C1 segment of cervical spinal cord (tissue), 14 donors: ENCODE measurements at places on chromosomes 12 and 14.

GRCh38 chr12:120230326-120230973, 29.5 kb upstream of the RPLP0 start:
- no peak for DNase-seq

- DNase-seq = no peak
Measured at GRCh38 chr14:25140411-25140810, 90.5 kb upstream of the STXBP6 start.

DNA sequence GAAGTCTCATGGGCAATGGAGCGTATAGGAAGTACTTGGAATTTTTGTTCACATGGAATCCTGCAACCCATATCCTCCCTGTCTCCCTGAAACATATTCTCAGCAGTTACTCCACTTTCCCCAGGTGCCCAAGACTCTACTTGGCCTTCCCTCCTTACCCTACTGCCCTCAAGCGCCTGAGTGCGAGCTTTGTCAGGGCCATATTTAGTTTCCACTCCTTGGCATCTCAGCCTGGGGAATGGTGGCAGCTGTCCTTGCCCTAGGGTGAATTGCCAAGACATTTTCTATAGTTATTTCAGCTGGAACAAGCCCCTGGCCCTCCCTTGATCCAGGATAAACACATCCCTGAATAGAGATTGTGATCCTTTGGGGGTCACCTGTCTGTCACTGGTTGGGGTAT, 569.3 kb upstream of the LRFN5 start:
- no peak for DNase-seq

DNA sequence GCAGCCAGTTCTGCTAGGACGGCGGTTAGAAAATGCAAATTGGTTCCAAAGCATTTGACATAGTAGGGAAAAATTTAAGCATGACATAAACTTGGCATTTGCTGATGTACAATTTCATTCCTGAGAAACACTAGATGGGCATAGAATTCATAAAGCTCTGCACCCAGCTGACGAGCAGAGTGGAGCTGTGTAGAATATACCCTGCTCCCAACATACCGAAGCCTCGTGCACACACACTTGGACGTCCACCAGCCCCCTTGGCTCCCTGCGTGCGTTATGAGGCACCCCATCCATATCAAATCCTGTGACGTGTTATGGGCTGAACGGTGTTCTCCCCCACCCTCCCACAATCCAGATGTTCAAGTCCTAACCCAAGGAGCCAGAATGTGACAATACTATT, 65.4 kb downstream of the CLMN start:
- DNase-seq = no peak

DNA sequence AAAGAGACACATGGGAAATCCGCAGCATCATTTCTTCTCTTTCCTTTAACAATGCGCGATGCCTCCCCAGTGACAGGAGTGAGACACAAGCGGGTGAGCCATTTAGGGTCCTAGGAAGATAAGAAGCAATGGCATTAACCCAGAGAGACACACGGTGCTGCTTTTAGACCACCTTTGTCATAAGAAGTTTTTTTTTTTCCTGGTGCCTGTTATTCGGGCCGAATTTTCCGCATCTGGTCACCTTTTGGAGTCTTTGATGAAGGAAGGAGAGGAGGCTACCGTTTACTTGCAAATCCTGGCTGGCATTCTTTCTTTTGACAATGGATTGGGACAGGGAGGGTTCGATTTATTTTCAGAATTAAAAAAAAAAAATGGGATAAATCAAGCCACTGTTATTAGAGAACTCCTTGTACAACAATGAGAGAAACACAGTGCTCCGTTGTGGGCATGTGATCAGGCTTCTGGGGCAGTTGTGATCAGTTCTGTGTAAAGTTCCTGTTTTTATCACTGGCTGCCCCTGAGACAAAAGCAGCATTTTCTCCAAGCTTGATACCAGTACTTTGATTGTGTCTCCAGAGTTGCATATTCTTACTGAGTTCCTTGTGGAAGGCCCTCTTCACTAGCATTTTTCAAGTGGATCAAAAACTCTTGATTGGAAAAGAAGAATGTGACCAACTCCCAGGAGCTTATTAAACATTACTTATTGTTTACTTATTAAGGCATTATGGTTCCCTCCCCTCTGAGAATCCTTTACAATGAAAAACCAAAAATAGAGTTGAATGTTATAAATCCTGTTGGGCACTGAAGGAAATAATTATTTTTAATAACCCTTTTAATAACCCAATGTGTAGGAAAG, 1.1 kb downstream of the DIP2B start:
- peak; percentile 67 for DNase-seq

GRCh38 chr14:104446611-104447010, 133.0 kb upstream of the C14orf180 start:
- no peak for DNase-seq

- no peak for DNase-seq
Measured at GRCh38 chr12:131046813-131047788, 93.4 kb downstream of the ADGRD1 start.

GRCh38 chr12:94039914-94040313, 108.5 kb upstream of the PLXNC1 start:
- DNase-seq = no peak

- no peak for DNase-seq
Measured at GRCh38 chr12:79019672-79020071, 155.1 kb downstream of the SYT1 start.

GRCh38 chr12:87127272-87127671, 871.1 kb upstream of the MGAT4C start:
- no peak for DNase-seq

DNA sequence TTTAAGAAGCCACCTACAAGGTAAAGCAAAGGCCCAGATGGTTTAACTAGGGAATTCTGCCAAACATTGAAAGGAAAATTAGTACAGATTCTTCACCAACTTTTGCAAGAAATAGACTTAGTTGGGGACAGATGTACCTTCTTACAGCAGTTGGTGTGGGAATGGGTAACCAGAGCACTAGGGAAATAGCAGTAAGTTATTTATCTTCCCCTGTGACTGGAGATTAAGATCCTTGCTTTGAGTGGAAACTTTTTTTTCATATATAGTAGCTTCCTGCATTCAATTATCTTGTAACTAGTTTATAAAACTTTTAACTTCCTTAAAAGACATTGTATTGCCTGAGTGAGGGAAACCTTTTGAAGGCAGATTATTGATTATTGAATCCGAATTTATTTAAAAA, 44.2 kb downstream of the ARID2 start:
- no peak for DNase-seq

GRCh38 chr12:49683599-49684309, 23.5 kb downstream of the FMNL3 start:
- no peak for DNase-seq

GRCh38 chr14:38646391-38646790, 390.5 kb upstream of the CLEC14A start:
- DNase-seq = no peak

- DNase-seq = no peak
Measured at GRCh38 chr14:71395636-71396035, 488.4 kb downstream of the PCNX1 start.

- no peak for DNase-seq
Measured at GRCh38 chr14:28576523-28576922, 190.1 kb upstream of the FOXG1 start.

DNA sequence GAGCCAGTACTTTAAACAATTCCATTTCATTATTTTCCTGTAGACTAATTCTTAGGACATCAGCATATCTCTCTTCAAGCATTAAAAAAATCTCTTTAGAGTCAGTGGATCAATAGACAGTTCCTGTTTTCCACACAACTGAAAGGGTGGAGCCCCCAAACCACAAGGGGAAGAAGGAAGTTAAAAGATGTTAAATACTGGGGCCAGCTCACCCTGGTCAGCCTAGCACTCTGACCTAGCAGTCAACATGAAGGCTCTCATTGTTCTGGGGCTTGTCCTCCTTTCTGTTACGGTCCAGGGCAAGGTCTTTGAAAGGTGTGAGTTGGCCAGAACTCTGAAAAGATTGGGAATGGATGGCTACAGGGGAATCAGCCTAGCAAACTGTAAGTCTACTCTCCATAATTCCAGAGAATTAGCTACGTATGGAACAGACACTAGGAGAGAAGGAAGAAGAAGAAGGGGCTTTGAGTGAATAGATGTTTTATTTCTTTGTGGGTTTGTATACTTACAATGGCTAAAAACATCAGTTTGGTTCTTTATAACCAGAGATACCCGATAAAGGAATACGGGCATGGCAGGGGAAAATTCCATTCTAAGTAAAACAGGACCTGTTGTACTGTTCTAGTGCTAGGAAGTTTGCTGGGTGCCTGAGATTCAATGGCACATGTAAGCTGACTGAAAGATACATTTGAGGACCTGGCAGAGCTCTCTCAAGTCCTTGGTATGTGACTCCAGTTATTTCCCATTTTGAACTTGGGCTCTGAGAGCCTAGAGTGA, at the start of gene LYZ:
TSS of gene LYZ (plus strand) at position 220 of the 777 bp plus-strand sequence. CDS start at position 248, 28 bp downstream.
- no peak for DNase-seq

GRCh38 chr12:67807814-67808213, 159.3 kb downstream of the DYRK2 start:
- DNase-seq = no peak

DNA sequence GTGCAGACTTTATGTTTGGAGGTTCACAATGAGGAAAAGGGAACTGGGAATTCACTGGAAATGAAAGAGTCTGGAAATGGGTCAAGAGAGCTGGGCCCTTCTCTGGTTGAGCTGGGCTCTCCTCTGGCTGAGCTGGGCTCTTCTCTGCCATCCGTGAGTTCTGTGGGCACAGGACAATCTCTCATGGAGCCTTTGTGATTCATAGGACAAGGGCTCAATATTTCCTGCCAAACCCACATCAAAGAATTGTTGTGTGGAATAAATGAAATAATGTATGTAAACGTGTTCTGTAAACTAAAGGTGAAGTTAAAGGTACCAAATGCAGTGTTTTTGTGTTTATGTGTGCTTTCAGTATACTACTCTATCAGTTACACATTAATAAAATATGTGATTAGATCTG, 95.5 kb upstream of the OVCH1 start:
- DNase-seq = no peak

DNA sequence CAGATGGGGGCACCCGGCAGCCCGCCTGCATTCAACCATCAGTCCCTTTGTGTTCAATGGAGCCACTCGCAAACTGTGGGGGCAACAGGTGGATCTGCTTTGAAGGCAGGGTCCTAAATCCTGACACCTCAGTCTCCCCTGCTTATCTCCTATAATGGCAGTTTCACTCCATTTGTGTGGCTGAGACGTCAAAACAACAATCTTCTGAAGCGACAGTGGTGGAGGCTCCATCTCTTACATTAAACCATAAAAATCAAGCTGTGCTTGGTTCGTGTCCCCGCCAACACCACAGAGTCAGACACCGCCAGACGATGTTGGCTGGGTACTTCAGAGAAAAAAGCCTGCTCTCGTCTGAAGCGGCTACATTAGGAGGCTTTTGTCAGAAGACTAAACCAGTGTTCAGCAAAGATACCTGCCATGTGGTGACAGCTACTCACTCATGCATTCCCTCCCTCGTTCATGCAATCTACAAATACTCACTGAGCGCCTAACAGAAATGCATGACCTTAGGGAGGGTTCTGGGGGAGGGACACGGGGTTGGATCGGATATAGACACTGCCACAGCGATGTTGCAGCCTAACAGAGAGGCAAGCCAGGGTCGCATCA, 253.9 kb downstream of the FOXN3 start:
- no peak for DNase-seq

DNA sequence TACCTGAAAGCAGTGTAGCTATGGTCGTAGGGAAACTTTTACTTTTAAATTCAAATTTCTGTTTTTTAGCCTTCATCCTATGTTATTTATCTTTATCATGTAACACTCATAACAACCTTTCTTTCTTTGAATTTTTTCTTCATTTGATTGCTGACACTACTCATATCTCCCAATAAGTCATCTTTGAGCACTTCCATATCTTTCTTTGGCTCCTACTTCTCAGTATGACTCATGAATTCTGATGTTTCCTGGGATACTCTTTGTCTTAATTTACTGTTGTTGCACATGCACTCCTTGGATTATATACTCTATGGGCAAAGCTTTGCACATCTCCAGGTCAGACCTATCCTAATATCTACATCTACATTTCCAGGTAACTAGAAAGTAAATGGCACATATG, 18.1 kb upstream of the IAPP start:
- no peak for DNase-seq

DNA sequence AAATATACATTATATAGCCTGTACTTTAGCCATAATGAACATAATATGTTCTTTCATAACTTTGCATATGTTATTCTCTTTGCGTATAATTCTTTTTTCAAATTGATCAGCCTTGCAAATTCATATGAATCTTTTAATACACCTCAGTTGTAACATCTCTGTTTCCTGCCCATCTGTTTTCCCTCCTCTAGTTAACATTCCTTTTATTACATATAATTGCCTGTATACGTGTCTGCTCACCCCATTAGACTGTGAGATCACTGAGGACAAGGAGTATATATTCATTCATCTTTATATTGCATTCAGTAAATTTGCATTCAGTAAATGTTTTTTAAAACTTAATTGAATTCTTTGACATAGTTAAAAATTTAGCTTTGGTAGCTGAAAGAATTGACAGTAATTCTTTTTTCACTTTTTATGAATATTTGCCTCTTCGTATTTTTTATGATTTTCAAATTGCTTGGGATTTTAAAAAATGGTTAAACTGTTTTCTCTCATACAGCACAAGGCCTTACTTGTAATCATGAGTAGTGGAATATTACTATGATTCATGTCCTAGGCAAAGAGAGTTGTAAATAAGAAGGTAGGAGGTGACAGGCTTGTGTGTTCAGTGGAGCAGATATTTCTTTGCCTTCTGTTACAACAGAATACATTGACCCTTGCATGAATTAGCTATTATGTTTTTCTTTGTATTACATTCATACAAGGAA, 32.8 kb upstream of the KLHL42 start:
- DNase-seq = no peak

DNA sequence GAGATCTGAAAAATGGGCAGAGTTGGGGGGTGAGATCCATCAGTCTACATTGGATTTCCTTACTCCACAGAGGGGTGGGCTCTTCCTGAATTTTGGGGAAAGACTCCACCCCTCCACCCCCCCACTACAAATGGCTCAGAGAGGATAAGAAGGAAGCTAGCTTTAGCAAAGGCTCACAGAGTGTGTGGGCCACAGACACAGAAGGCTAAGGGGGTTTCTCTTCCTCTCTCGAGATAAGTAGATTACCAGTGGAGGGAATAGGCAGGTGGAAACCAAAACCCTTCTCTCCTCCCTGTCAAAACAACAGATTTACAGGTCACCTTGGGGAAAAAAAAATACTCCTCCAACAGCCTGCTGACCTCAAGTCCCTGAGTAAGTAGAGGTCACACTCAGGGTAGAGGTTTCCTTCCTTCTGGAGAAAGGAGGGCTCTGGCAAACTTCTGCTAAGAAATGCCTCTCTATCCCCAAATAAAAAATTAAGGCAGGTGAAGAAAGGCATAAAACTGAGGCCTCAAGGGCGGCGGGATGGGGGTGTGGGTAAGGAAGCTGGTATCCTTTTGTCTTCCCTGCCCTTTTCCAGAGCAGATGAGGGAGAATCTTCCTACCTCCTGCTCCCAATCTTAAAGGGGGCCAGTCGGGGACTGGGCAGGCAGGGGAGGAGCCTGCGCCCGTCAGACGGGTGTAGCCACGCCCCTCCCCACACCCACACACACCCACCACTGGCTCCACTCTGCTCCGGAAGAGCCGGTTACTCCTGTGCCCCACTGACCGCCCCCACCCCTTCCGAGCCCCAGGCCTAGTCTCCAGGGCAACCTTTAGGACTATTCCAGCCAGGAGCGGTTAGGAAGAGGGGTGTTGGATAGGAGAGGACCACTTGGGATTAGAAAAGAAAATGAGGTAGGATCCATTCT, 1.9 kb upstream of the BAZ2A start:
- peak; percentile 42 for DNase-seq
